ENCODE measurements at places on chromosomes 13 and 19. TPM values are rescaled to one million over a fixed set of nuclear protein-coding genes. Genes with fewer than 3 reads are reported as not detected.

DNA sequence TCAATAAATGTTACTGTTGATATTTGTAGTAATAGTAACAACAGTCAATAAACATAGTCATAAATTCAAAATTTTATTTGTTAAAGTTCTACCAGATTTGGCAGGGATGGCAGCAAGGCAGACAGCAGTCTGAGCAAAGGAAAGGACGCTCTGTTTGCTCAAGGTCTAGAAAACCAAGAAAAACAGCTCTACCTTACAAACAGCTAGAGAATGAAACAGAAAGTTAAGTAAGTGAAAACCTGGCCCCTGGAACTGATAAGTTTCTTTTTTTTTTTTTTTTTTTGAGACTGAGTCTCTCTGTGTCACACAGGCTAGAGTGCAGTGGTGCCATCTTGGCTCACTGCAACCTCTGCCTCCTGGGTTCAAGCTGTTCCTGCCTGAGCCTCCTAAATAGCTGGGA is 27.9 kb downstream of the ENOX1 start:
- DNase-seq = no peak

- no peak for DNase-seq
Observed at GRCh38 chr19:50460161-50460765, 16.0 kb upstream of the EMC10 start.

DNA sequence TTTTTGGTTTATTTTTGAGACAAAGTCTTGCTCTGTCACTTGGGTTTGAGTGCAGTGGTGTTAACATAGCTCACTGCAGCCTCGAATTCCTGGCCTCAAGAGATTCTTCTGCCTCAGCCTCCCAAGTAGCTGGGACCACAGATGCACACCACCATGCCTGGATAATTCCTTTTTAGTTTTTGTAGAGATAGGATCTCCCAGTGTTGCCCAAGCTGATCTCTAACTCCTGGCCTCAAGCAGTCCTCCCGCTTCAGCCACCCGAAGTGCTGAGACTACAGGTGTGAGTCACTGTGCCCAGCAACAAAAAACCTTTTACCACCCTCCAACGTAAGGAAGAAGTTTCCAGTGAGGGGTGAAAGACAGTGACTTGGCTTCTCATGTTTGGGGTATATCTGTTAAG is 81.1 kb upstream of the TSHZ3 start:
- DNase-seq = no peak

DNA sequence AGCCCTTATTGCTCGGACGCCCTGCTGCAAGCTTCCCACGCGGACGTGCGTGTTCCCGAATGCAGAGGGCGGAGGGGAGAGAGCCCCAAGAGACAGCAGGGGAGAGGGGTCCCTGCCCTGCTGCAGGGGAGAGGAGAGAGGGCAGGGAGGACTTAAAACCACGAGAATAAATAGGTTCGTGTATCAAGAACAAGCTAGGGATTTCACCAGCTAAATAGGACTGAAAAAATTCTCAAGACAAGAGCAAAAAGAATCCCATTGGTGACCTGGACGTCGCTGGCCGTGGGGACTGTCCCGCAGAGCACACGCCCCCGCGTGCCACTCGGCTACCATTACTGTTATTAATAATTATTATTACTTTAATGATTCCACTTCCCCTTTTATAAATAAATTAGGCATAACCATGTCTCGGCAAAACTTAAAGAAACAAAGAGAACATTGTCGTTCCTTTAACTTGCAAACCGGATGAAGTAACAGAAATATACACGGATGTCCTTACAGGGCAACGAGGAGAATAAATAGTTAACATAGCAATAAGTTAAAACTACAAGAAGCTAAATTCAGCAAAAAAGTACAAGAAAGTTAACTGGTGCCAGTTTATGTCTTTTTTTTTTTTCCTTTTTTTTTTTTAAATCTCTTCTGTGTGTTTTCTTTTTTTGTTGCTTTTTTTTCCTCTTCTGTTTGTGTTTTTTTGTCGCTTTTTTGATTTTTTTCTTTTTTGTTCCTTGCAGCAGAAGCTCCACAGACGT is 16.6 kb downstream of the PRKCSH start:
- DNase-seq = no peak

GRCh38 chr19:44894946-44895345 is 3.9 kb downstream of the TOMM40 start:
- no peak for DNase-seq

- DNase-seq = peak; percentile 47
Observed at GRCh38 chr13:37163641-37164265, 58.3 kb upstream of the CSNK1A1L start.

GRCh38 chr13:94598281-94598680 is 2.3 kb upstream of the TGDS start:
- no peak for DNase-seq

- no peak for DNase-seq
Observed at GRCh38 chr19:54616057-54616456, 14.2 kb upstream of the LILRB1 start.

GRCh38 chr19:19321141-19321577 is 530 bp downstream of the MAU2 start:
- DNase-seq = no peak

DNA sequence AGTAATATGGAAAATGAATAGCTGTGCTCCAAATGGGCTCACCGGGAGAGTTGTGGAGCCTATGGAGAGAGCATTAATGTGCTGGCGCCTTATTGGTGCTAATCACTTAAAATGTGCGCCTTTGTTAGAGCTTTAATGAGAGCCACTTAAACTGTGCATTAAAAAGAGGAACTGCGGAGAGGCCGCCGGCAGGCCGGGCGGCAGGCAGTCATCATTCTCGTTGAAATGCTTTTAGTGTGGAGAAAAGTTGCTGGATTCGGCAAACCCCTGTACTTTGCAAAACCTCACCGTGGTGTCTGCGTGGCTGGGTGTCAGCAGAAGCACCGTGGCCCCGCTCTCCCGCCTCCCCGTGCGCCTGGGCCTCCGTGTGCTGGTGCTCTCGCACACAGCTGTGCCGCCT is 105.5 kb downstream of the KDM4B start:
- no peak for DNase-seq

- no peak for DNase-seq
Observed at GRCh38 chr19:45402298-45403061, 2.4 kb downstream of the PPP1R13L start.

DNA sequence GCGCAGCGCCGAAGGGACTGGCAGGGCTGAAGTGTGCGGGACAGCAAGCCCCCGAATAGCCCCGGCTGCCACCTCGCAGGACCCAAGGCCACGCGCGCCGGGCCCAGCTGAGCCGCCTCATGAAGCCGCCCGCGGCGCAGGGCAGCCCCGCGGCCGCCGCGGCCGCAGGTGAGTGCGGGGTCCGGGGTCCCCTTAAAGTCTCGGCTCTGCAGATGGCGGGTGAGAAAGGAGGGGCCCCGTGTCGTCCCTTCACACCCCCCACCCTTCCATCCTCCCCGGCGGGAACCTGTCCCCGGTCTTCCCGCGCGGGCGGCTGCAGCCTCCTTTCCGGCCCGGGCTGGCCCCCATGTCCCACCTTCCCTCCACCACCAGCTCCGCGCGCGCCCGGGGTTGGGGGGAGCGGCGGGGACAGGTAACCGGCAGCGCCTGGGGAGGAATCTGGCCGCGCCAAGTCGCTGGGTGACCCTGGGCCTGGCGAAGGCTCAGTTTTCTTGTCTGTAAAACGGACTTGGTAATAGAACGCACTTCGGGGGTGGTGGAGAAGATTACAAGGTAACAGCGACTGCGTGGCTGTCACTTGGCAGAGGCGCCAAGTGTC is 338 bp downstream of the RGCC start:
- DNase-seq = no peak

GRCh38 chr19:44753932-44754749 is 5.6 kb downstream of the BCL3 start:
- peak; percentile 65 for DNase-seq

GRCh38 chr19:41910992-41911888 is 17.0 kb downstream of the ERFL start:
- DNase-seq = no peak

GRCh38 chr13:72804301-72804700 is 22.4 kb downstream of the PIBF1 start:
- no peak for DNase-seq

GRCh38 chr19:662207-662961 is 630 bp downstream of the RNF126 start:
- no peak for DNase-seq

DNA sequence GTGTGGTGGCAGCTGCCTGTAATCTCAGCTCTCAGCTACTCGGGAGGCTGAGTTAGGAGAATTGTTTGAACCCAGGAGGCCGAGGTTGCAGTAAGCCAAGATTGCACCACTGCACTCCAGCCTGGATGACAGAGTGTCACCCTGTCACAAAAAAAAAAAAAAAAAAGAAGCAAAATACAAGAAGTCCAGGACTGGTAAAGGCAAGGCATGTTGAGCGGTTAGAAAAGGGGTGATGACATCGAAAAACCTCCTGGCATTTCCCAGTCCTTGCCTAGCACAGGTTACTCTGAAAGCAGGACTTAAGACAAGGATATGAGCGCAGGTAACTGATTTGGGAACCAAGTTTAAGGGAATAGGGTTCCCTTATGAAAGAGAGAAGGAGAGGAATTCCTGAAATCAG is 2.5 kb upstream of the LILRB4 start:
- no peak for DNase-seq

DNA sequence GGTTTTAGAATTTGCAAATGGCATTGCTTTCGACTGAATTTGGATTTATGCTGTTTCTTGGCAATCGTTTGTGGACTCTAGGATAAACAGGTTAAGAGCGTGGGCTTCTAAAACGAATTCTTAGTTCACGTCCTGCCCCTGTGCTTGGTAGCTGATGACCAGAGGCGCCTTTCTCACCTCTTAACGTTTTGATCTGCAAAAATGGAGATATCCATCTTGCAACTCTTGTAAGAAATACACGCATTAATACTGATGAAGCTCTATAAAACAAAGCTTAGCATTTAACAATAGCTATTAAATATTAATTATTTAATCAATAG is 580 bp upstream of the KATNAL1 start:
- no peak for DNase-seq

- no peak for DNase-seq
Observed at GRCh38 chr13:50847501-50847900, 4.0 kb upstream of the DLEU7 start.

DNA sequence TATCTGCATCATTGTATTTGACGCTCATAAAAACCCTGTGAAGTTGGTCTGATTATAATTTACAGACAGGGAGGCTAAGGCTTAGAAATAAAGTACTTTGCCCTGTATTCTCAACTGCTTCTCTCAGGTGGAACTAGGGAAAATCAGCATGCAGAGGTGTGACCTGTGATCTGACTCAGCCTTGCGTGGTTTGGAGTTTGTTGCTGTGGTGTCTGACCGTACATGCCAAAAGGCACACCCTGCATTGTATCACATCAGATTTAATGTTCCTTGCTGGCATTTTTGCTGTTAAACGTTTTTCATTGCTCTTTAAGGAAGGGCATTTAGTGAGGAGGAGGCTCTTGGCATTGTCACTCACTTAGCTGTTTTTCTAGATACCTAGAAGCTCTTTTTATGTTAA is 58.8 kb upstream of the C1QTNF9B start:
- DNase-seq = no peak

- no peak for DNase-seq
Observed at GRCh38 chr13:80888390-80888789, 547.5 kb upstream of the SPRY2 start.

DNA sequence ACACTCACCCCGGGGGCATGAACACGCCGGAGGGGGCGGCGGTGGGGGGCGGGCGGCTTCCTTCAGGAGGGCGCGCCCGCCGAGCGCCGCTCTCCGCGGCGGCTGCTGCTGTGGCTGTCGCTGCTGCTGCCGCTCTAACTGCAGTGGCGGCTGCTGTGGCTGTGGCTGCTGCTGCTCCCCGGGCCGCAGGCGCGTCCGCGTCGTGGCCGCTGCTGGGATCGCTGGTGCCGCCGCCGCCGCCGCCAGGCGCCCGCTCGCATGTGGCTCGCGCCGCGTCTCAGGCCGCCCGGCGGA is at the start of gene BBC3:
Gene BBC3, minus strand, starts transcription at position 279 of the 294 bp plus-strand sequence. CDS start 2,768 bp downstream, outside the sequence.
- DNase-seq = no peak

GRCh38 chr19:38740257-38740592 is 4.0 kb downstream of the CAPN12 start:
- no peak for DNase-seq

- DNase-seq = no peak
Observed at GRCh38 chr13:33743438-33744368, 74.2 kb upstream of the RFC3 start.

DNA sequence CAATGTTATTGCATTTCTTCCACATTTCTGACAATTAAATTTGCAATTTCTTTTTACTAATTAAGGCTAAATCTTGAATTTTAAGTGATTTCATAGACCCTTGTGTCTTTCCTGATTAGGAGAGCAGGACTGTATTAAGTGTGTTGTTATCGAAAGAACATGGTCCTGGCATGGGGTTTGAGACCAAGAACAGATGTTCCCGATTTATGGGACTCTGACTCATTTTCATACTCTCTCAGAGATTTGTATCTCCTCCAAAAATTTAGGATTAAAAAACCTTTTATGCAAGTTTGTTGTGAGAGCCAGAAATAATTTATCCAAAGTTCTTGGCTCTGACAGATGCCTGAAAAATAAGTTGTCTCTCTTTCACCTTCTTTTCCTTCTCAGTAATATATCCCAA is 589.3 kb upstream of the ARGLU1 start:
- DNase-seq = peak; percentile 51

The IRF2BP1 gene
- polyA plus RNA-seq = 27.3 TPM

The C19orf33 gene
- 0.43 TPM for polyA plus RNA-seq

The PPFIA3 gene
- polyA plus RNA-seq = 8.0 TPM

The UTP14C gene
- 21.3 TPM for polyA plus RNA-seq

The ZNF790 gene
- polyA plus RNA-seq = 6.9 TPM

The RETN gene
- polyA plus RNA-seq = 6.2 TPM

The PDCD5 gene
- 122 TPM for polyA plus RNA-seq

The KASH5 gene
- polyA plus RNA-seq = not detected

The NCLN gene
- polyA plus RNA-seq = 24.3 TPM

The TYROBP gene
- 33.6 TPM for polyA plus RNA-seq

The ONECUT3 gene
- 0.01 TPM for polyA plus RNA-seq

The LPAR2 gene
- polyA plus RNA-seq = 3.0 TPM

The GJB2 gene
- polyA plus RNA-seq = 3.3 TPM

The PSG1 gene
- polyA plus RNA-seq = not detected

The MICU2 gene
- polyA plus RNA-seq = 64.8 TPM

The ZNF628 gene
- 6.1 TPM for polyA plus RNA-seq

The B3GNT3 gene
- 0.15 TPM for polyA plus RNA-seq

Data from muscle of arm (tissue), 14 donors.